ENCODE measurements at places on chromosomes 7 and 10.

- DNase-seq: no peak
Observed at GRCh38 chr10:19347621-19348020, 299.0 kb downstream of the MALRD1 start.

DNA sequence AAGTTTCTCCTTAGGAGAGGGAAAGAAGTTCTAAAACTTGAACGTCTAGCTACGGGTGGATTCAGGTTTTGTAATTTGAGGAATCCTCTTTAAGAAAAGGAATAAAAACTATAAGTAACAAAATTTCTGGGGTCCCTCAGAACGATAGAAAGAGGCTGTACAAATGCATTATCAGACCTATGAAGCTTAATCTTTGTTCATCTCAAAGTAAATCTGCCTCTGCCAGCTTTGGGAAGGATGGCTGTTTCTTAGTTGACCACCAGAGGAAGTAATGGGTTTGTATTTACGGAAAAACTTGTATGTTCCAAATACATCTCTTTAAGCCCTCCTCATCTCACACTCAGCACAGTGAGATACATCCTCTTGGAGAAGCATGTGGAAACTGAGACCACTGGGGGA is 864 bp downstream of the PSTK start:
- DNase-seq: no peak

DNA sequence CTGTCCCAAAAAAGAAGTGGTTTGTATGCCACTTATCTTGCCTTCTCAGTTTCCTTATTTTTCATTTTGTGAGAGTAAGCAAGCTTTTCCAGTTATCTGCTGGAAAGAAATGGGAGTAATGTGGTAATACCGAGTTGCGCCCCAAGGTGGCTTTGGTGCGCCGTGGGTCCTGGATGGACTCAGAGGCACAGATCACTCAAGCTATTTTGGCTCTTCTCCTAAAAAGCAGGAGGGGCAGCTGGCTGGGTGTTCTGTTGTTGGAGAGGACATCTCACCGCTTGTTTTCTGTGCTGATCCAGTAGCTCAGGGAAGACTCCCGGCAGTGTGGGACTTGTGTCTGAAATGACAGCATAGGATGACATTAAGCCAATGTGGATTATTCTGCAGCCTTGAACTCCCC is 16.4 kb downstream of the PRKRIP1 start:
- DNase-seq: no peak

DNA sequence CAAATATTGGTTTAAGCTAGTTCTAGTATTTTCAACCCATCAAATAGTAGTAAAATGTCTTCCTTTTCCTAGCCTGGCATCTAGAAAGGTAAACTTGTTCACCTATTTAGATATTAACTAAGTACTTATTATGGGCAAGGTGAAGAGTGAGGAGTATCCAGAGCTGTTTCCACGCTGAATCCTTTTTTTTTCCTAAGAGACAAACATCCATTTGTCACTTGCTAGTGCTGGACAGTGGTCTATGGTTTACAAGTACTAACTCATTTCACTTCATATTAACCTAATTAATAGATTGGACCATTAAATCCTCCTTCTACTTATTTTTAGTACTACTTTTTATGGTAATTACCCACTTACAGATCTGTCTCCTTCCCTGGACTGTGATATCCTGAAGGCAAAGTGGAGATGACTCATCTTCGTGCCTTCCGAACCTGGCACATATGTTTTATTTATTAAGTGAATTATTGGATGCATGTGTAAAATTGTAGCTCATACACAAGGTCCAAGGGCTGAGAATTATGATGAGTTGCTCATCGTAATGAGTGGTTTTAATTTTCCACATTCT is 159.6 kb upstream of the IGFBP3 start:
- DNase-seq: no peak

GRCh38 chr7:25894902-25895791 is 256.9 kb upstream of the NFE2L3 start:
- DNase-seq: peak; percentile 32

DNA sequence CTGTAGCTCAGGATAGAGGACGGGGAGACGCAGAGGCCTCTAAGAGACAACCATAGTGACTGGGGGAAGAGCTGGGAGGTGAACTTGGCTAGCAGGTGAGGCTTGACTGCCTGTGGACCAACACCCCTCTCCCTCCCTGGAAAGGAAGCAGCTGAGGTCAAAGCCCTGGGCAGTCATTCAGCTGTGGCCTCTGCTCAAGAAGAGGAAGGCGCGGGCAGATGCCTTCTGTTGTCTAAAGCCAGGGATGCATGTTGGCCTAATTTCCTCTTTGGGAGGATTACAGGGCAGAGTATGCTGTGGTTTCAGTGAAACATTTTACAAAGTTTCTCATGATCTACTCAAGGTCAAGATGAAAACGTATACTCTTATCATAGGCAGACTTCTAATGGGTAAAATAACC is 327.1 kb downstream of the PRPF18 start:
- DNase-seq: no peak

DNA sequence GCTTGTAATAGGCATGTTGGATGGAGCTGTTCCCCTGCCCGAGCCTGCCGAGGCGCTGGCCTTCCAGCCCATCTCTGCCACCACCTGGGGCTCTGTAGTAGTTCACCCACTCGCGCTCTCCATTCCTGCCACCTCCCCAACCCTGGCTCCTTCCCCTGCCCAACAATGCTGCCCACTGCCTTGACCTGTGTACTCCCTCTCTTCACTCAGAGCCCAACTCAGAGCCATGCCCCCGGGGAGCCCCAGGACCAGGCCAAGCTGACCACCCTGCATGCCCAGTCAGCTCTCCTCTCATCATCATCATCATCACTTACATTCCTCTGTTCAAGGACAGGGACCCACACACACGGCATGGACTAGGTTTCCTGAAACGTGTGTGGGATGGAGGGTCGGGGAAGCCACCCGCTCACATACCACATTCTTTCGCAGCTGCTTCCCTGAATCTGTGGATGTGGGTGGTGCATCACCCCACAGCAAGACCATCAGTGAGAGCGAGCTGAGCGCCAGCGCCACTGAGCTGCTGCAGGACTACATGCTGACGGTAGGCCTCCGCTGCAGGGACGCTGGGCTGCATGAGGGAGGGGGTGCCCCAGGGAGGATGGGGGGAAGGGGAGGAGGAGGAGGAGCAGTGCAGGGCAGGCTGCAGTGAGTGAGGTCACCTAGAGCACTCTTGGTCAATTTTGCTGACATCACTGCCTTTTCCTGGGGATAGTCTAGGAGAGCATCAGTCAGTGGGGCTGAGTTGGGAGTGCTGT is 15.6 kb downstream of the NACAD start:
- DNase-seq: no peak

- DNase-seq: no peak
Observed at GRCh38 chr7:131103997-131104396, 223.7 kb upstream of the MKLN1 start.

DNA sequence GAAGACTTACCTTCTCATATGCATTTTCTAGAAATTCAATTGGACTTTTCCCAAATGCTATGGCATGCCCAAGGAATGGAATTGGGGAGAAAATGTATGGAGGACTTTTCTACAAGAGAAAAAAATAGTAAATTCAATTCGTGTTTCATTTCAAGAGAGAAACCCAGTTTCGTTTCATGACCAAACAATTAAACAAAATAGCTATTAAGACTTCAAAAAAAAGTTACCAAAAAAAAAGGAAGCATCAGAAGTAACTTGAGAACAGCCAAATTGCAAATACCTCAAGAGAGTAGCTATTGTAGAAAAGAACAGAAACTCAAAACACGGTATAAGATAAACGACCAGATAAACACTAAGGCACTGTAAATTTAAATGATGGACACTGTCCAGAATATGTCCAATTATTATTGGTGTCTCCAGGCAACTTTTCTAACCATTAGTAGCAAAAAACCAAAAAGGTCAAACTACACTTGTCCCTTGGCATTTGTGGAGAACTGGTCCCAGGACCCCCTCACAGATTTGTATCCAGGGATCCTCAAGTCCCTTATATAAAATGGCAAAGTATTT is 2.4 kb downstream of the CYP51A1 start:
- no peak for DNase-seq

DNA sequence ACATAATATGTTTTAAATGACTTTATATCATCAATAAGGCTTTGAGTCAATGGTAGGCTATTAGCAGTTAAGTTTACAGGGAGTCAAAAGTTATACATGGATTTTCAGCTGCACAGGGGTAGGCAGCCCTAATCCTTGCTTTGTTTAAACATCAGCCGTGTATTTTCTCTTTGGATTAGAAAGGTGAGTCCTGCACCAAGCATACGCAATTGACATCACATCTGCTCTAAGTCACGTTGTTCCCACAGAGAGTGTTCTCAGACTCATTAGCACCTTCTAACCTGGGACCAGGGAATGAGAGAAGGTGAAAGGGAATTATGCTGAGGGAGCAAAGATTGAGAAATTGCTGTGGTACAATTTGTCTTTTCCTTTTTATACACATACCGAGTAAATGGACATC is 148.6 kb upstream of the ZNF804B start:
- no peak for DNase-seq

- DNase-seq: no peak
Observed at GRCh38 chr7:44629829-44630522, 23.5 kb downstream of the OGDH start.

DNA sequence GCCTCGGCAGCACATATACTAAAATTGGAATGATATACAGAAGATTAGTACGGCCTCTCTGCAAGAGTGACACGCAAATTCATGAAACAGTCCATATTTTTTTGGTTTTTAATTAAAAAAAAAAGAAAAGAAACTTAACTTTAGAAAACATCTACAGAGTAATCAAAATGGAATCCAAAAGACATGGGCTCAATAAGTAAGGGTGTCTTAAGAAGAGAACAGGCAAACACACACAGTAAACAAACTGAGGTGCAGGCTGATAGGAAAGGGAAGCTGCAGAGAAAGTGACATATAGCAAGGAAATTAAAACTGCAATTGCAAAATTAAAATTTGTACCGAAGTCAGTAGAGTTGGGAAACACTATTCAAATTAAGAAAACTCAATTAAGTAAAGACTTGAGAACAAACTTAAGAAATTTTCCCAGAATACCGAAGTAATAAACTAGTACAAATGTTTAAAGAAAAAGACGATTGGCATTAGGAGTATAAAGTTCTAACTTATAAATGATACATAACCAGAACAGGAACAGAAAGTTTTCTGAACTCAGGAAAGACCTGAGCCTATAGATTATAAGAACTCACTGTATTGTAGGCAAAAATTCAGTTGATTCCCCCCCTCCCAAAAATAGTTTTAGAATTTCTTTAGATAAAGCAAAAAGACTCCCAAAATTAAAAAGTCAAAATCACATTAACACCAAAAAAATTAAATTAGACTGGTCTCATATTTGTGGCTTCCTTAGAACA is 16.3 kb downstream of the MTPN start:
- DNase-seq: no peak

- no peak for DNase-seq
Observed at GRCh38 chr10:120414946-120415345, 42.1 kb upstream of the PLPP4 start.

GRCh38 chr10:116097239-116097784 is 175.7 kb downstream of the GFRA1 start:
- DNase-seq: no peak

DNA sequence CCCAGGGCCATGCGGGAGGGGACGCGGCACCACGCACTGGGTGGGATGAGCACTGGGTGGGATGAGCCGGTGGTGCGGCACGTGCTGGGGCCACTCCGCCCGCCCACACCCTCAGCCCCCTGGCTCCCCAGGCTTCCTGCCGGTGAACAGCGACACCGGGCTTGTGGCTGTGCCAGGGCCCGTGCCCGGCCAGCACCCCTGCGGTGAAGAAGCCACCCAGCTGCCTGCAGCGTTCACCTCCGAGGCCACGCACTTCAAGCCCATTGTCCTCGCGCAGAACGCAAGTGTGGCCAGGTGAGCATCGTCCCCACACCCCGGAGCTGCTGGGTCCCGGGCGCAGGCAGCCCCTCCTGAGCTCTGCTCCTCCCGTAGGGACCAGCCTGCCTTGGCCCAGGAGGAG is 31.8 kb upstream of the UTF1 start:
- DNase-seq: no peak

- no peak for DNase-seq
Observed at GRCh38 chr10:110746969-110747608, 103.0 kb downstream of the RBM20 start.

DNA sequence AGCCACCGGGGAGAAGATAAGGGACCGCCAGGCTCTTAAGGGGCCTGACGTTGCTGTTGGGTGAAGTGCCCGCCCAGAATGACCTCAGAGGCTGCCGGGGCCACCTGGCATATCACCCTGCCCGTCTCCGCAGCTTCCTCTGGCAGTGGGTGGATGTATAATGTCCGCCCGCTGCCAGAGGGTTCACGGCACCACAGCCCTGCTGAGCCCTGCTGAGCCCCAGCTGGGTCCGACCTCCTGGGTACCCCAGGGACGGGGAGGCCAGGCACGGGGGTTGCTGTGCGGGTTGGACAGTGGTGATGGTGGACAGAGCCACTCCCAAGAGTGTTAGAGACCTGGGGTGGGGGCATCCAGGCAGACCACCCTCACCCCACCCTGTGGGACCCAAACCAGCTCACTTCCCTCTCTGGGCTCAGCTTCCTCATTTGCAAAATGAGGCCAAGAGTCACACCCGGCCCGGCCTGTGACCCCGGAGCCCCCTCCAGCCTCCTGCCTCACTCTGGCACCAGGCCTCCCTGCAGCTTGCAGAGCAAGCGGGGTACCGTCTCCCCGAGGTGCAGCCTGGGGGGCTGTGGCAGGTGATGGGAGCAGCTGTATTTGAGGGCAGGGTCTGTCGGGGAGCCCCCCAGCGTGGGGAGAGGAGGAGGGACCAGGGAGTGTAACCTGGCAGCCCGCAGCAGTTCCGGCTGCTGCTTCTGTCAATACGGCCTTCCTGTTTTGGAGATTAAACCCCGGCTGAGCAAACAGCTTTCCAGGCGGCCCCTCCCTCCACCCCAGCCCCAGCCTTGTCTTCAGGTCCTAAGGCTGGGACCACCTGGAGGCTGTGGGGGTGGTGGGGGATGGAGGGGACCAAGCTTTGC is 8.4 kb upstream of the LFNG start:
- DNase-seq: no peak

GRCh38 chr10:128024426-128024825 is 101.8 kb downstream of the MKI67 start:
- DNase-seq: no peak

GRCh38 chr10:13402021-13402420 is 53.9 kb upstream of the SEPHS1 start:
- no peak for DNase-seq

- no peak for DNase-seq
Observed at GRCh38 chr7:157268540-157268939, 68.3 kb upstream of the DNAJB6 start.

DNA sequence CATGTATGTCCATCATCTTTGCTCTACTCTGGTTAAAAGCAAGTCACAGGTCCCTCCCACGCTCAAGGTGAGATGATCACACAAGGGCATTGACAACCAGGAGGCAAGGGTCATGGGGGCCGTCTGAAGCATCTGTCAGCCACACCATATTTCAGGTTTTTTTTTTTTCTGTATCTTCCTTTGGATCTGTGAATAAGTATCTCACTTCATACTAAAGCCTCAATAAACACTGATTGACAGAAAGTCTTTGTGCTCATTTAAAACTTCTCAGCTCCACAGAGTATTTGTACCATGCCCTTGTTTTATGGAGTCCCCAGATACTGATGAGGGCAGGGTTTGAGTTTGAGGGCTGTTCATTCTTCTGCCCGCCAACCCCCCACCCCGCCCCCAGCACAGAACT is 45.0 kb downstream of the AUTS2 start:
- no peak for DNase-seq

- no peak for DNase-seq
Observed at GRCh38 chr7:28528899-28529298, 116.6 kb downstream of the CREB5 start.

- no peak for DNase-seq
Observed at GRCh38 chr10:18608596-18608995, 42.8 kb downstream of the NSUN6 start.

All from activated T-helper 1 cell treated with anti-CD3 and anti-CD28 coated beads, Interleukin-2, amount 50 U/mL, for 16 hours (primary cell).